ENCODE measurements at places on chromosomes 5 and 9.

DNA sequence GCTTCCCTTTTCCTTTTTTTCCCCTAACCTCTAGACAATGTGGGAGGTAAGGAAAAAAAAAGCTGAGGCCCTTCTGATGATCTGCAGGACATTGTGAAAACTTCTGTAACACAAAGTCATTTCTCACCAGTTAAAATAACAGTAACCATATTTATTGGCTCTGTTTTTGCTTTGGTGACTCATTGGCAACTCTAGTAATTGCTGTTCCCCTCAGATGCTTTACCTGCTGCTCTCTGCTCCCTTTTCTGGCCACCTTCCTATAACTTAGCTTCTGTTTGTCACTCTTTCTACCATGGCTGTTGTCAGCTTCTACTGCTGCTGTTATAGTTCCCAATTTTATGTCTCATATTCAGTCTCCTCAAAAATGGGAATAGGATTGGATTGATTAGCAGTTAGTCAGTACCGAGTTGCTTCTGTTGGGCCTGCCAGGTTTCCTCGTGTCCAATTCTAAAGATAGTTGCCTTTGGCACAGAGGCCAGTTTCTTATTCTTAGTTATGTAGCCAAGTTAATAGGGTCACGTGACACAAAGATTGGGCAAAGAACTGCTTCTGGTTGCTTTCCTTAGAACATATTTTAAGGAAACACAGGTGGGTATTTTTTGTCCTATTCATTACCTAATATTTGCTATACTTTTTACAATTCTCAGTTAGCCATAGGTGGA is 16.8 kb downstream of the SCAMP1 start:
- DNase-seq: no peak

DNA sequence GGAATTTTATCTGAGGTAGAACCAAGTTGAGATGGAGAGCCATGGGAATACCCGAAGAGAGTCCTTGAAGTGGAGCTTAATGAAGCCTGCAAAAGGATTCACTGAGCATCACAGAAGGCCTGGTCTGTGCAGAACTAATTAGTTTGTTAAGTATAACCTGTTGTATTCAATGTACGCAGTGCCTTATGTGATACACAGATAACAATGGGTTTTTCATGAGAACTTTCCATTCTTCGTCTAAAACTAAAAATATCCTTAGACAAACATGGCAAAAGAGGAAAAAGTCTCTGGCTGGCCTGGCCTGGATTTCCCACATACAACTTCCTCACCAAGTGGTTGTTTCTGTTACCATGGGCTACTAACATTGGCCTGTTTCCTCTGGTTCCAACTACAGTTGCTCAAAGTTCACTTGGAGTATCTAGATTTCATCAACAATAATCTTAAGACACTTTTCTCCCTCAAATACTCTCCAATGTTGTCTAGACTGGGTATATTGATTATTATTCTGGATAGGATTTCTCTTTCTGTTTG is 237.6 kb upstream of the ZNF462 start:
- no peak for DNase-seq

DNA sequence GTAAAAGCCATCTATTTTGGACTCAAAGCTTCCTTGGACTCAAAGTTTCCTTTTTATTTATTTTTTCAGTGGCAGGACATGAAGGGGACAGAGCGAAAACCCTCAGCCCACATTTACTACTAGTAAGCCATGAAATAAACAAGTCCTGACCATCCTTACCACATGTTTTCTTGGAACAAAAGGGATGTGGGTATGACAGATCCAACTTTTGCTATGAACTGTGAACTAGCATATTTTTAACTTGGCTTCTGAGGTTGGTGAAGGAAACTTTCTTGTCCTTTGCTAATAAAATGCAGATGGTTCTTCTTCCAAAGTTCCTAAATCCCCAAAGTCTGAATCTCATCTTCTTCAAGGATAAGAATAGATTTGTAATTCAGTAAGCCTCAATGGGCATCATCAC is 122.7 kb upstream of the TNC start:
- DNase-seq: no peak

DNA sequence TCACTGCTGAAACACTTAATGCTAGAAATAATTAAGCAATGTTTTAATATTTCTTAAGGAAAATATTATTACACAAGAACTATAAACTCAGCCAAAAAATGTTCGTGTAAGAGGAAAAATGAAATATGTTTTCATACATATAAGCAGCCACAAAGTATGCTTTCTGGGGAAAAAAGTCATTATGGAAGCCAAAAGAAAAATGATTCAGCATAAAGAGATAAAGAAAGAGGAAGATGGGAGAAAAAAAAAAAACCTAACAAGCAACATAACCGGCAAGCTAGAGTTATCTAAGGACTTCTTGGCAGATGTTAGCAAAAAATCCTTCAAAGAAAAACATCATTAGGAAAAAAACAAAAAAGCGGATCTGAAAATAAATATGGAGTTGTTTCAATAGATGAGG is 179.1 kb downstream of the MUSK start:
- no peak for DNase-seq

DNA sequence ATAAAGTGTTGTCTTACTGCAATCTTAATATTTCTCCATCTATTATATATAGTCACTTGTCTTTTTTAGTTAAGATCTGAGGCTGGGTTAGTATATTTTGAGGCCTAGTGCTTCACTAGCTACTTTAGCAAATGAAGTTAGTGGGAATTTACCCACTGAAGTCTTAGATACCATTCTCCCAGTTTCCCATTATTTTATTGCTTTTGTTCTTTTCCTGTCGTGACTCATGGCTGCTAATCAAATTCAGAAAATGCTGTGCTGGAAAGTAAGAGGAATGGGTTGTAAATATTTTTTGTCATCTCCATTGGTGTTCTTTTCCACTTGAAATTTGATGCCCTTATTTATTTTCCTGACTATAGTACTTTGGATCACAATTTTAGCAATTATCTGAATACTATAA is 14.2 kb downstream of the TCERG1 start:
- DNase-seq: no peak

All from activated CD4-positive, CD25-positive, alpha-beta regulatory T cell (primary cell).